ELR (cell line): ENCODE measurements at places on chromosomes 11 and 22.
A peak's percentile ranks its signal among the peaks of the same experiment; 100 is the strongest.

GRCh38 chr22:17013396-17014100 is 5.5 kb upstream of the GAB4 start:
- DNase-seq: no peak

- DNase-seq: peak; percentile 18
Observed at GRCh38 chr11:72787216-72788104, 6.4 kb downstream of the STARD10 start.

DNA sequence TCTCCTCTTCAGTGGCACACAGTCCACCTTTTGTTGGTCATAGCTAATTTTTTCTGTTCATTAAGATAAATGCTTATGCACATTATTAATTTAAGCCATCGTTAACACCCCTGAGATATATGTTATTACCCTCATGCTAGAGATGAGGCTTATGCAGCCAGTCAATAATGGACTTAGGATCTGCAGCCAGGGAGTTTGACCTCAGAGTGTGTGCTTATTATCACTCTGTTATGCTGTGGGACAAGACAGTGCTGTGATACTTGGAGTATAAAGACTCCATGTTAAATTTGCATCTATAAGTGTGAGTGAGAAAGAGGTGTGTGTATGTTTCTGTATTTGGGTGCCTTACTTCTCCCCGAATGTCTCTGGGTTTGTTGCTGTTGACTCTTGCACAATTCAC is 969.3 kb downstream of the OPCML start:
- no peak for DNase-seq

GRCh38 chr11:5118893-5119292 is 19.3 kb downstream of the OR52A5 start:
- no peak for DNase-seq
